Femur (tissue), 1 donor: ENCODE measurements at places on chromosomes 7 and 10.

DNA sequence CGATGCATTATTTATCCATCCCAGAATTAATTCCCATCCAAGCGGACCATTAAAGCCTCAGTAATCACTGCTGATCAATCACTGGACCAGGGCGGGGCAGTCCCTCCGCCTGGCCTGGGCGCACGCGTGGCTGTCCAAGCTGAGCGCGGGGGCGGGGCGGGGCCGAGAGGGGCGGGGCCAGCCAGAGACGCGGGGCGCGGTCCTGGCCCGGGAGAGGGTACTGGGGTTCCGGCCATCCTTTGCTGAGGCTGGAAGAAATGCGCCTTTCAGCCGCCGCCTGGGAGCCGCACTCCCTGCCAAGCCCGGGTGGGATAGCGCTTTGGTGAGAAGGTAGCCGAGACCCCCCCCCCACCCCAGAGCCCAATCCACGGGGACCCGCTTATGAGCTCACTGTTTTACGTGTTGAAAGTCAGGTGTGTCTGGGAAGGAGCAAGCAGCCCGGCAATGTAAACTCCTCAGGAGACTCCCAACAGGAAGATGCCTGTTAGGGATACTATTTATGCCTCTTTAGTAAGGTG, at the start of gene ARHGAP22:
TSS of gene ARHGAP22 (minus strand) at position 83 of the 518 bp plus-strand sequence. CDS start 277 bp downstream, outside the sequence.
- DNase-seq = peak; percentile 62

GRCh38 chr10:45433716-45434469, 59.9 kb downstream of the ALOX5 start:
- no peak for DNase-seq

DNA sequence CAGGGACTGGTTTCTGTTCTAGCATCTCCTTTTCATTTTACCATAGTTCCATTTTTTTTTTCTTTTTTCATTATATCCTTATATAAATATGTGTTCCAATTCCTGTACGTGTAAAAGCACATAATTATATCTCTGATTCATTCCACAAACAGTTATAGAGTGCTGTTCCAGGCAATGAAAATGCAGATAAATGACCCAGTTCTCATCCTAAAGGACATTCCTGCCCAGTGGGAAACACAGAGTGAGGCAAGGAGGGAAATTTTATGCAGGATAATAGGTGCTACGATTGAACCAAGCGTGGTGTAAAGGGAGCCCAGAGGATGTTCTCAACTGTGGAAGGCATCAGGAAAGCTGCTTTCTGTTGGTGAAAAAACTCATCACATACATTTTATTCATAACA, 408.1 kb downstream of the GATA3 start:
- no peak for DNase-seq

- no peak for DNase-seq
Observed at GRCh38 chr7:1611708-1612241, 41.9 kb upstream of the PSMG3 start.

- no peak for DNase-seq
Observed at GRCh38 chr7:101576998-101577397, 52.1 kb downstream of the MYL10 start.

DNA sequence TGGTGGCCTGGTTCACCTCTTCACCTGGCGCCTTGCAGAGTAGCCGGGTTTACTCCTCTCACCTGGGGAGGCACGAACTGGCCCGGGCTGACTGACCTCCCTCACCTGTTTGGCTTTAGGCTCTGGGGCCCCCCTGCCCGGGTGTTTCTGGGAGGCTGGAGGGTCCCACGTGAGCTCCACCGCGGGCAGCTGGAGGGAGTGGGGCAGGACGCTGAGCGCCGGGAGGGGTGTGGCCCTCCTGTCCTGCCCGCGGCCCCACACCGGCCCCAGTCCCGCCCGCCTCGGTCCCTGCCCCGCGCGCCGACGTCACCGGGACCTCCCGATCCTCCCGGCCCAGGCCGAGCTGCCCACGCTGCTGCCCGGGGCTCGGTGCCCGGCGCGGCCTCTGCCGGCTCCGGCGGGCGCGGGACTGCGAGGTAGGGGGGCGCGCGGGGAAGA, at the start of gene AMZ1:
TSS of gene AMZ1 (plus strand) at position 322 of the 438 bp plus-strand sequence. CDS start 12,250 bp downstream, outside the sequence.
- no peak for DNase-seq

DNA sequence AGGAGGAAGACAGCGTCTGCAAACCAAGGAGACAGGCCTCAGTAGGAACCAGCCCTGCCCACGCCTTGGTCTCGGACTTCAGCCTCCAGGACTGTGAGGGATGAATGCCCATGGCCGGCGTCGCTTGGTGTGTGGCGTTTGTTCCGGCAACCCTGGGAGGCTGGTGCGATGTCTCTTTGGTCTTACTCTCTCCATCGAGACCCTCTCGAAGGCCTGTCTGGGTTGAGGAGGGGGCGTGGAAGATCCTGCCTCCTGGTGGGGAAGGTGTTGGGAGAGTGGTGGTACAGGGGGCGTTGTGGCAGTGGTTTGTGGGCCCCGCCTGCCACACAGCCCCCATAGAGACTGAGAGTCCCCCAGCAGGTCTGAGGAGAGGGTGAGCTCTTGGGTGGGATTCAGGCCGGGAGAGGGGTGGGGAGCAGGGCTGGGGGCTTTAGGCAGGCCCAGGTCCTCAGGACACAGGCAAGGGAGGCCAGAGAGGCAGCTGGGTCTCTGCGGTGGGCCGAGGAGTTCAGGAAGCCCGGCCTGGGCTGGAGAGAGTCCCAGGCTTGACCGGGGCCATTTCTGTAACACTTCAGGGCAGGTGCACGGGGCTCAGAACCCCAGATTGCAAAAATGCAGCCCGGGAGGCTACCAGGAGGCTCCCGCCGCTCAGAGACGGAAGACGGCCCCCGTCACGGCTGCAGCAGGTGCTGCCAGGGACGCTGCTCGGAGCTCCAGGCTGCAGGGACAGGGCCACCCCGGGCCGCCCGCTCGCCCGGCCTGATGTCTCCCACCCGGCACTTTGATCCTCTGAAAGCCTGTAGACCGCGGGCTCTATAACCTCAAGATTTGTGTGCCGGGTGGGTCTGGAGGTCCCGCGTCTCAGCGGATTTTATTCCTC, 33.8 kb upstream of the PSMG3 start:
- DNase-seq = no peak

DNA sequence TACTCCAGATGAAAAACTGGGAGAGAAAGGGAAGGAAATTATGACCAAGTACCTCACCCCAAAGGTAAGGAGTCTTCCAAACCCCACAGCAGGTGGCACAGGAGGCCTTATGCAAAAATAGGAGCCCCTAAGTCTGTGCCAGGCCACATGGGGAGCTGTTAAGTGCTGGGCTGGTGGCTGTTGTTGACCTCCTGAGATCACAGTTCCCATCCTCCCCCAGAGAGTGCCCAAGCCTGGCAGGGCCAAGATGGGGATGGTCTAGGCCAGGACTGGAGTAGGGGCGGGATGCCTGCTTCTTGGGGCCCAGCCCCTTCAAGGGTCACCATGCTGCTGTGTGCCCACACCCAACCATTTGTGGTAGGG, 145.8 kb downstream of the RGS10 start:
- no peak for DNase-seq

DNA sequence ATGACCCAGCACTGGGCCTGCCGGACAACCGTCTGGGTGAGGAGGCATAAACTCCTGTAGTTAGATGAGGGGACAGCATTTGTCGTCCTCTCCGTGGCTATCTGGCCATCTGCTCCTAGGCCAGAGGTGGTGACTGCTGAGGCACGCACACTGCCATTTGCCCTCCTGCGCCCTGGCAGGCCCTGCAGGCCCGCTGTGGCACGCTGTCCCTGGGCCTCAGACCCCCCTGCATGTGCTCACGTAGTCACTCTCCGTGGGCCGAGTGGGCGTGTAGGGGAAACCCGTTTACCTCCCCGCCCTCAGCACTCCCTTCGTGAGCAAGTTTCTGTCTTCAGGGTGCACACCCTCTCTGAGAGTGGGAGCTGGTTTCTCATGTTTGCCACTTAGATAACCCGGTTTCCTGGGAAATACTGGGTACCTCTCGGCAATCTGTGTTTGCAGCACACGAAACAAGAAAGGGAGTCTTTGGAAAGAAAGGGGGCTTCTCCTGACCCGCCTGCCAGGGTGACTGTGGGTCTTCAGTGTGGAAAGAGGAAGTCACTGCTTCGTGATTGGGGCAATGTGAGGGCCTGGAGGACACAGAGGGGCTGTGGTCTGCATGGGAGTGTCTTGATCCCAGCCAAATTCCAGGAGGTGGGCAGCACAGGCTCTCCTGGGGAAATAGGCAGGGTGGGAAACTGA, 10.8 kb downstream of the ADAMTS14 start:
- DNase-seq = no peak

DNA sequence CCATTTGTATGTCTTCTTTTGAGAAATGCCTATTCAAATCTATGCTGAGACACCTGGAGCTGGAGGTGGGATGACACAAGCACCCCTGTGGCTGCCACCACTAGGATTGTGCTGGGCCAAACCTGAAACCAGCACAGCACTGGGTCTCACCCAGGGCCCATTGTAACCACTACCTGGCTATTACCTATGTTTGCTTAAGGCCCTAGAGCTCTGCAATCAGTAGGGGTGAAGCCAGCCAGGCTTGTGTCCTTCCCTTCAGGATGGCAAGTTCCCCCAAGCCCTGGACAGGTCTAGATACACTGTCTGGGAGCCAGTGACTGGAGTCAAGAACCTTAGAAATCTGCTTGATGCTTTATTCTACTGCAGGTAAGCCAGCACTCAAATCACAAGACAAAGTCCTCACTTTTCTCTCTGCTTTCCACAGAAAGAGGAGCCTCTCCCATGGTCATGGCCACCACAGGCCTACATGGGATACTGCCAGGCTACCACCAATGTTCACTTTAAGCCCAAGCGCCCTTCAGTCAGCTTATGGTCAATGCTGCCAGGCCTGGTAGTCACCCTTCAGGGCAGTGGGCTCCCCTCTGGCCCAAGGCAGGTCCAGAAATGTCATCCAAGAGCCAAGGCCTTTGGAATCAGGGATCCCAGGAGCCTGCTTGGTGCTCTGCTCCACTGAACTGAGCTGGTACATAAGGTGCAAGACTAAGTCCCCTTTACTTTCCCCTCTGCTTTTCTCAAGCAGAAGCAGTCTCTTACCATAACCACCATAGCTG, 105.3 kb downstream of the BMS1 start:
- no peak for DNase-seq

- DNase-seq = no peak
Observed at GRCh38 chr10:118668228-118668952, 72.9 kb upstream of the PRLHR start.

GRCh38 chr7:26397796-26398426, 106.2 kb downstream of the SNX10 start:
- DNase-seq = no peak

- no peak for DNase-seq
Observed at GRCh38 chr7:40024048-40024447, 74.0 kb downstream of the CDK13 start.

- DNase-seq = peak; percentile 49
Observed at GRCh38 chr7:66699998-66700397, 40.5 kb upstream of the RABGEF1 start.

DNA sequence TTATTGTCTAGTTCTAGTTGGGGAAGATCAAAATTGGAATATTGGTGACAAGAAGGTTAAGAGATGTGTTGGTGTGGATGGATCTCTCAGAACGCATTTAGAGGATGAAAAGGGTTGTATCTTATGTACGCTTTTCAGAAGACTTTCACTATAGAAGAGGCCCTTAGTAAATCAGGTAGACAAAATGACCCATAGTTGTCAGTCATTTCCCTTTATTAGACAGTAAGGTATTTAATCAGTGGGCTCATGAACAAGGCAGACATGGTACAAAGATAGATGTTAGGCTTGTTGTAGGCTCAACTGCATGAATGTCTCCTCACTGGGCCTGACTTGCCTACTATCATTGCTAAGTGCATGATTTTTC, 359.2 kb downstream of the PHF14 start:
- DNase-seq = no peak

- no peak for DNase-seq
Observed at GRCh38 chr10:62761115-62761514, 43.4 kb upstream of the ADO start.

GRCh38 chr10:131580076-131580652, 268.6 kb upstream of the TCERG1L start:
- no peak for DNase-seq
